NCI-H226 (cell line): ENCODE measurements at places on chromosomes 7 and 10.

DNA sequence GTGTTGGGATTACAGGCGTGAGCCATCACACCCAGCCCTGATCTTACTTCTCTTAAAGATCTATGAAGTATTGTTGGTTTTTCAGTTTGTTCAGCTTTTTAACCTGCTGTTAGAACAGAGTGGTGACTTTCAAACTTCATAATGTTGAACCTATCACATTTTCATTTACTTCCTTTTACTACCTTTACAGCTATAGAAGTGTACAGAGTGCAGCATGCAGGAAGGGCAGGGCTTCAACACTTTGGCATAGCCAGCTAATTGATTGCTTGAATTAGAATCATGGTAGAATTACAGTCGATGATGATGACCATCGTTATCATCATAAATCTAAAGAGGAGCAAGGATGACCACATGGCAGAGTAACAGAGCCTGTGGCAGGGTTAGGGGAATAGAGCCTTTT lies 55.5 kb downstream of the AOAH start:
- DNase-seq = no peak

GRCh38 chr7:137771273-137771672 lies 75.5 kb downstream of the DGKI start:
- no peak for DNase-seq

DNA sequence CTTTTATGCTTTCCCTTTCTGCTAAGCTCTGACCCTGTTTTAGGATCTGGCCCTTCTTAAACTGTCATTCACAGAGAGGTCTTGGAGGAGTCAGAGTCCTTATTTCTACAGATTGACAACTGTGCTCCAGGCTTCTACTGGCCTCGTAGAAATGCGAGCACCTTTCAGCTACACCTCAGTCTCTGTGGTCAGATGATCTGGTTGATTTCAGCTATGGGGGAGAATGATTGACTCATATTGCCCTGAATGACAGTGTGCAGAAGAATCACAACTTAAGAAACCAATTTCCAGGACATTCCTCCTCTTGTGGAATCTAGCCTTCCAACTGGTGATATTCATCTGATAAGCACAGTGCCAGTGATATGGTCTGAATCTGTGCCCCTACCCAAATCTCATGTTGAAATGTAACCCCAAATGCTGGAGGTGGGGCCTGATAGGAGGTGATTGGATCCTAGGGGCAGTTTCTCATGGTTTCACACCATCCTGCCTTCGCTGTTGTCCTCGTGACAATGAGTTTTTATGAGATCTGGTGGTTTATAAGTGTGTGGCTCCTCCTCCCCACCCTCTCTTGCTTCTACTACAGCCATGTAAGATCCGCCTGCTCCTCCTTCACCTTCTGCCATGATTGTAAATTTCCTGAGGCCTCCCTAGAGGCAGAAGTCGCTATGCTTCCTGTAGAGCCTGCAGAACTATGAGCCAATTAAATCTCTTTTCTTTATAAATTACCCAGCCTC lies 14.0 kb upstream of the CYP3A7 start:
- DNase-seq = no peak

DNA sequence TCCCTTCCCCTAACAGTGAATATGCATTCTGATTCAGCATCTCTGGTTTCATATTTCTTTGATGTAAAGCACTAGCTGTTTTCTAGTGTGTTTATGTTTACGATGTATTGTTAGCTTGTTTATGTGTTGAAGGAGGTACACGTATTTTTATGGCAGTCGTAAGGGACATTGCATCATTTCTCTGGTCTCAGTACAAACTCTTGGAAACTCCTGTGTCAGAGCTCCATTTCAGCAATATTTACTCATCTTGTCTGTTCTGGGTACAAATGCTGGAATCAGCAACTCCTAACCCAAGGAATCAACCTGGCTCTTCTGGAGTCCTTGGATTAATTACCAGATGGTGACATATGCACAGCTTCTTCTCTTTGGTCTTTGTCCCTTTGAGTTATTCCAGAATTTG lies 270.0 kb upstream of the PLXDC2 start:
- DNase-seq = no peak
